ENCODE measurements at places on chromosomes 11 and 22.
A peak's percentile ranks its signal among the peaks of the same experiment; 100 is the strongest.

DNA sequence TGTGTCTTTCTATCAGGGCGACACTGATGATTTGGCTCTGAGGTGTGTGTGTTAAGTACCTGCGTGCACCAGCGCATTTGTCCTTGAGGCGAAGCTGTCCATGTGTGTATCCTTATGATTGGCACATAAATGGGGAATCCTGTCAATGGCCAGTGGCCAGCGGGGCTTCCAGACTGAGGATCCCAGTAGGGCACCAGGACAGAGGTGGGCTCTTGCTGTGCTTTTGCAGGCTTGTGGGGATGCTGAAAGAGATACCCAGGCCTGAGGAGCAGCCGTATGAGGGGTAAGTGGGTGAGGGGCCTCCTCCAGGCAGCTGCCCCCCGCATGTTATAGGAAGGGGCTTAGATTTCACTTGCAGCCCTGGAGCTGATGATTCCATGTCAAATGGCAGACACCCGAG, 156.8 kb downstream of the ST3GAL4 start:
- DNase-seq, result no peak

GRCh38 chr11:121667836-121668235, 215.1 kb upstream of the SORL1-AS1 start:
- DNase-seq, result no peak

GRCh38 chr11:113308601-113309000, 5.8 kb upstream of the TTC12 start:
- DNase-seq, result no peak

- DNase-seq, result no peak
Measured at GRCh38 chr11:83656796-83657330, 370.7 kb upstream of the CCDC90B start.

- no peak for DNase-seq
Measured at GRCh38 chr11:88594274-88594950, 256.9 kb upstream of the CTSC start.

DNA sequence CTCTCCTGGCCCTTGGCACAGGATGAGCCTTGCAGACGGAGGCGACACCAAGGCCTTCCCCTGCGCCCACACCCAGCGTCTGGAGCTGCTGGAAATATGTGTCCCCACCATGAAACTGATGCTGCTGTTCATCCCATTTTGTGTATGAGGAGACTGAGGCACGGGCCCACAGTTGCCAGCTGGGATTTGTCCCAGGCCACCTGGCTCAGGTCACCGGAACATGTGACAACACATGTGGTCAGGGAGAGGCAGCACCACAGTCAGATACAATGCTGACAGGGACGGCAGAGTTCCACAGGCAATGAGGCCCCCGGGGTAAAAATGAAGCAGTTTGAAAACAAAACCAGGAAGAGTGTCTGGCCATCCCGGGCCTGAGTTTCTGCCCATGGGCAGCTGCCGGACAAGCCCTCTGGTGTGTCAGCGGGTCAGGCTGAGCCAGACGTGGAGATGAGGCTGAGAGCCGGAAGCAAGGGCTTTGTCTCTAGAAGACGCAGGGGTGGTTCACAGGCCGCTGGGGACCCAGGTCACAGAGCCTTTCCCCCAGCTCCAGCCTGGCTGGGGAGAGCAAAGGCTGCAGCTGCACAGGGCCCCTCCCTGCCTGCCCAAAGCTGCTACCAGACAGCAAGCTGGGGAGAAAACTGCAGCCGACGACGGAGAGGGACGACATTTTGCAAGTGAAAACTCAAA, 80.7 kb downstream of the CDKN1C start:
- peak; percentile 33 for DNase-seq
